ENCODE measurements at places on chromosomes 1 and 21. TPM values are rescaled to one million over a fixed set of nuclear protein-coding genes. Genes with fewer than 3 reads are reported as not detected.

FAM177B gene
- total RNA-seq, result not detected

RBP7 gene
- total RNA-seq, result 1.7 TPM

CREB3L4 gene
- 8.0 TPM for total RNA-seq

OR2T33 gene
- not detected for total RNA-seq

GBP6 gene
- 38.6 TPM for total RNA-seq

S100A10 gene
- total RNA-seq, result 165 TPM

FCRL4 gene
- not detected for total RNA-seq

AKNAD1 gene
- not detected for total RNA-seq

CCDC17 gene
- 0.64 TPM for total RNA-seq

REN gene
- not detected for total RNA-seq

GBP4 gene
- not detected for total RNA-seq

FLG gene
- 0.43 TPM for total RNA-seq

SHE gene
- 0.24 TPM for total RNA-seq

BMP8A gene
- not detected for total RNA-seq

ABCA4 gene
- total RNA-seq, result 0.72 TPM

DRAXIN gene
- total RNA-seq, result not detected

LEFTY2 gene
- not detected for total RNA-seq

RRP1 gene
- total RNA-seq, result 51.1 TPM

SORT1 gene
- 14.9 TPM for total RNA-seq

SLC37A1 gene
- total RNA-seq, result 7.7 TPM

MIER1 gene
- 17.5 TPM for total RNA-seq

SLC30A10 gene
- total RNA-seq, result not detected

FMO5 gene
- total RNA-seq, result 1.2 TPM

All from tracheal epithelial cell (primary cell).